Cerebellum (tissue), 4 donors: ENCODE measurements at places on chromosomes 1 and 21. TPM values are rescaled to one million over a fixed set of nuclear protein-coding genes. Genes with fewer than 3 reads are reported as not detected.

DNA sequence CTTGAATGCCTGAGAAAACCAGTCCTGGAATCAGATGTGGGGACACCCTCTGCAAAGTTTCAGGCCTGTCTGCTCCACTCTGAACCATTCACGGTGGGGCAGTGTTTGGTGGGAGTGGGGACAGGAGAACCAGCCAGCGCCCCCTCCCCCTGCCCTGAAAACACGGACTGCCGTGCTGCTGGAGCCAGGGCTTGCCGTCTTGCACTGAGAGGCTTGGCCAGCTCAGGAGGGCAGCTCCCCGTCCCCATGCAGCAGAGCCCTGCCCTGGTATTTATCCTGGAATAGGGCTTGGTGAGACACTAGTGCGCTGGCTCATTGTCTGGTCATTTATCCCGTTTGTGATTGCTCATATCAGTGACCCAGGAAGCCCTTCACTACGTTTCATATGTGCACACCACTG is 3.9 kb downstream of the S100B start:
- no peak for DNase-seq

DNA sequence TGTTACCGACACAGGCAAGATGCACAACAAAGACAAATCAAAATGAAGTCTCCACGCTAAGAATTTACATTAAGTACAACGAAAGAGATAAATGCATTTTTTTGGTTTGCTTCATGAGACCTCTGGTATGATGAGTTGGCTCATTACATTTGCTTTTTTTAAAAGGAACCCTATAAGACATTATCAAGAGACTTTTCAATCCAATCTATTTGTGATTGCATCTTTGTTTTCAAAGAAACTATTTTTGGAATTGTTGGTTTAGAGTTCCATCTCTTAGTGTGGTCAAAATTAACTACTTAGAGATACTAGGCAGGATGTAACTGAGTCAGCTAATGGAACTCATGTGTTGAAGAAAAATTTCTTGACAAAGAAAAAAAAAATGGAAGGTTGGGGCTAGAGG is 200.1 kb downstream of the ZC3H11B start:
- no peak for DNase-seq

PKNOX1 gene
- total RNA-seq = 21.1 TPM

FCER1G gene
- total RNA-seq = 3.8 TPM

- DNase-seq = no peak
Measured at GRCh38 chr1:59481881-59482505, 185.1 kb downstream of the FGGY start.

DNA sequence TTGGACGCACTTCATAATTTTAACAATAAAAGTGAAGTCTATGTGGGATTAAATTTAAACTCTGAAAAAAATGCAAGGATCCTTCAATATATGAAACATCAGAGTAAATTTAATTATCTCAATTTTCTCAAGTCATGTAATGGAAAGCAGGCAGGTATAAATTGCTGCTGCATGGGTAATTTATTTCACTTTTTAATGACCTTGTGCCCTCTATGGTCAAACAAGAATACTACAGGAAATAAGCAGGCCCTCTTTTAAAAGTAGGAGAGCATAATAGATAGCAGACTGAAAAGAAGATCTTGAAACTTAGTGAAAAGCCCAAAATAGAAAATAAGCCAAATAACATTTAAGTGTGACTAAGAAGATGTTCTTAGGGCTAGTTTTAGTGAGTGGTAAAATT is 22.9 kb downstream of the BCAS2 start:
- peak; percentile 17 for DNase-seq

HSPA13 gene
- total RNA-seq = 88.9 TPM

DNA sequence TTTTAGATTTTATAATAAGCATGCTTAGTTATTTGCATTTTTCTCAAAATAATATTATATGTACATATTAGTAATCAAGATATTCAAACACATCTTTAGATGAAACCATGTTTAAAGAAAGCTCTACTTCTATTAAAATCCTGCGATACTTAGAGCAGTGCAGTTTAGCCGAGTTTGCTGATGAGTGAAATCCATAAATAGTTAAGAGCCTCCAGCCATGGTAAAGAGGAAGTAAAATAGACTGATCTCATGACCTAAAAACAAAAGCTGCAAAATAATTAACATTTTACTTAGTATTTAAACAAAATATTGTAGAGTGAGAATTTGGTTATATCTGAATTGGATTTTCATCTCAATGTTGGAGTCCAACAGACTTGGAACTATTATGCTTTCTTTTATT is 147.4 kb upstream of the NRIP1 start:
- DNase-seq = no peak

MAGI3 gene
- 22.2 TPM for total RNA-seq

DNA sequence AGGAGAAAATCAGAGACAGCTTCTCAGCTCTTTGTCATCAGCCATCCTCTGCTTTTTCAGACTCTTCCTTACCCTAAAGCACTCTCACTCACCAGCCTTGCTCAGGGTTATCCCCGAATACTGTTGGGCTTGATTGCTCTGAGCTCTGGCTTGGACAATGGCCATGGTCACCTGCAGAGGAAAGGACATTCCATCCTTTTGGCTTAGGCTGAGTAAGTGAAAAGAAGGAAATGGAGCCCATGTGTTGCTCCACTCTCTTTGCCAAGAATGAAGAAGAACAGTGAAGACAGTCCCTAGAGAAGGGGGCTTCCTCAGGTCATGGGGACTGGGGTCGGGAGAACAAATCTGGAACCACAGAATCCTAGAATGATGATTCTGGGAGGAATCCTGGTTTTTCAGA is 2.3 kb downstream of the MTMR11 start:
- peak; percentile 55 for DNase-seq

FCRL4 gene
- total RNA-seq = not detected

DNA sequence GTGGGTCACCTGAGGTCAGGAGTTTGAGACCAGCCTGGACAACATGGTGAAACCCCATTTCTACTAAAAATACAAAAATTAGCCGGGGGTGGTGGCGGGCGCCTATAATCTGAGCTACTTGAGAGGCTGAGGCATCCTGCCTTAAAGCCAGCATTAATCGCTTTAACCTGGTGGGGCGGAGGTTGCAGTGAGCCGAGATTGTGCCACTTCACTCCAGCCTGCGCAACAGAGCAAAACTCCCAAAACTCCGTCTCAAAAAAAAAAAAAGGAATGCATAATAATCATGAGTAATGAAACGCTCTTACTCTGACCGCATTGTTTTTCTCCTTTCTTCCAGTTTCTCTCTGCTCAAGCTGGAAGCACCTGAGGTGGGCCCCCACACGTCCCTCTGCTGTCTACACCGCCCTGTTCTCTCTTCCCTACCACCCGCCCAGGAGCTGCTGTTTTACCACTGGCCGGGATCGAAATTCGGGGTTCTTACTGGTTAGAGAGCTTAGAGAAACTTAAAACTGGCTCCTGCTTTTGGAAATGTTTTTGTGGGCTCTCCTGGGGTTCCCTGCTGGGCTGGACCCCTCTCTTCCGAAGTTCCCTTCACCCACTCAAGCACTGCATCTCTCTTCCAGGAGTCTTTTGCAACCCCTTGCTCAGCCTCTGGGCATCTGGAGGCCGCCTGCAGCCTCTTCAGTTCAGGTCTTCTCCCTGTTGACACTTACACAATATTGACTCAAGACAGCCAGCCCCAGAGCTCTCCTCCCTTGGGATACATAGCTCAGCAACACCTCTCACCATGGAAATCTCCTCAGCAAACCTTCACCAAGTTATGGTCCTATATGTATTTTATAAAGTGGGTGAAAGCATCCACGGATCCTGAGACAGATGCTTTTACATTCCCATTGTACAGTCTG is 62.5 kb downstream of the FAM163A start:
- no peak for DNase-seq
